ENCODE measurements at places on chromosomes 11 and 22. TPM values are rescaled to one million over a fixed set of nuclear protein-coding genes. Genes with fewer than 3 reads are reported as not detected.

DNA sequence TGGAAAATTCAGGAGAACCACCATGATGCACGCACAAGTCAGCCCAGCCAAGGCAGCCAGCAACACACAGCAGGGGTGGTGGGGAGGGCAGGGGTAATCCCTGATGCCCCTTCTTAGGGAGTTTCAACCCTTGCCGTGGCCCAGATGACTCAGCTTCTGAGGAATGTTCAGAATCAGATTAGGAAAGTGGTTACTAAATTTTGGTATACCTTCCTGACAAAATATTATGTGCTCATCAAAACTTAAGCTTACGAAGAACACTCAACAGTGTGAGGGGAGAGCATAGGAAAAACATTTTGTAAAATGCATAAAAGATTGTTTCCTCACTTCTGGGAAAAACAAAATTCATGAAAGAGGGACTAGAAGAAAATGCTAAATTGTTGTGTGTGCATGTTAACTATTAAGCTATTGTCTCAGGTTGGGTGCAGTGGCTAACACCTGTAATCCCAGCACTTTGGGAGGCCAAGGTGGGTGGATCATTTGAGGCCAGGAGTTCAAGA is 32.1 kb downstream of the SERPIND1 start:
- no peak for DNase-seq

GRCh38 chr11:73270016-73270854 is 1.9 kb upstream of the P2RY6 start:
- no peak for DNase-seq

DNA sequence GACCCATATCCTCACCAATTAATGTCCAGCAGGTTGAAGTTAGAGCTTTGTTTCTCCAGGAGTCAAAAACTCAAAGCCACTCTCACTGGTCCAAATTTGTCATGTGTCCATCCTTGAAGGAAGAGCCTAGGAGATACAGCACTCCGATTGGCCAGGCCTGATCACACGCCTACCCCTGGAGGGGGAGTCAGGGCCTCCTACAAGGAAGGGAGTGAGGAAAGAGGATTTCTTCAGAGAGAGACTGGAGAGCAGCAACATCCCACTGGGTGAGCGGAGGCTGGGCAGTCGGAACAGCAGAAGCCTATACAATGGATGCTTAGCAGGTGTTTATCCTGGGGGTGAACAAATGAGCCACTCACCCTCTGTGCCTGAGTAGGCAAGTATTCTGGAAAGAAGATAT is 113.9 kb downstream of the TRIM29 start:
- DNase-seq = no peak

GRCh38 chr11:23620617-23621016 is 760.3 kb upstream of the CCDC179 start:
- no peak for DNase-seq

- no peak for DNase-seq
Measured at GRCh38 chr11:122923302-122923701, 40.7 kb downstream of the JHY start.

DNA sequence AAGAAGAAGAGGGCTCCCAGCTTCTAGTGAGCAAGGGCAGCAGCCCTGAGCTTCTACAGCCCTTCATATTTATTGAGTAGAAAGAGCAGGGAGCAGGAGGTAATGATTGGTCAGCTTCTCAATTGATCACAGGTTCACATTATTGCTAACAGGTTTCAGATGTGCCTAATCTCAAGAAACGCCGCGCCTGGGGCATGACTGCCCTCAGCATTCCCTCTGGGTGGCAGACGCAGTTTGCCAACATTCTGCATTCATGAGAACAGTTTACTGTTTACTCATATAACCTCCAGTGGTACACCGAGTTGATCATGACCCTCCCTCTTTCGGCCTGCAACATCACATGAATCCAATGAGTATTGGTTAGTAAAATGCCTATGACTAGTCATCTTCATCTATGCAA is 4.7 kb upstream of the ZNF74 start:
- no peak for DNase-seq

DNA sequence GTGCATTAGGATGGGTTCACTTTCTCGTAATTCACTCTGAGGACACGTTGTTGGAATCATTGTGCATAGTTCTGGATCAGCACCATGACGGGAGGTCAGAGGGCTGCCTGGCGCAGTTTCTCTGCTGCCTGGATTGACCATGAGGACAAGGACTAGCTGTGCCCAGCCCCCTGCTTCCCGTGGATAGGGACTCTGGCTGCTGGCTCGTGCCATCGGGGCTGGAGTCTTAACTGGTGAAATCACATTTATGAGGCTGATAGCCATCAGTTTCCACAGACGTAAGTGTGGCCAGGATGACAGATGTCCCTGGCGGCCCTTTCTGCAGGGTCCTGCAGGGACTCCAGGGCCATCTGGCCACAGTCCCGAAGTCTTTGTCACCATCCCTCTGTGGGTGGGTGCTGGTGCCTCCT is 24.1 kb upstream of the GRAMD4 start:
- DNase-seq = no peak

GRCh38 chr11:123357990-123358827 is 71.9 kb upstream of the GRAMD1B start:
- no peak for DNase-seq

DNA sequence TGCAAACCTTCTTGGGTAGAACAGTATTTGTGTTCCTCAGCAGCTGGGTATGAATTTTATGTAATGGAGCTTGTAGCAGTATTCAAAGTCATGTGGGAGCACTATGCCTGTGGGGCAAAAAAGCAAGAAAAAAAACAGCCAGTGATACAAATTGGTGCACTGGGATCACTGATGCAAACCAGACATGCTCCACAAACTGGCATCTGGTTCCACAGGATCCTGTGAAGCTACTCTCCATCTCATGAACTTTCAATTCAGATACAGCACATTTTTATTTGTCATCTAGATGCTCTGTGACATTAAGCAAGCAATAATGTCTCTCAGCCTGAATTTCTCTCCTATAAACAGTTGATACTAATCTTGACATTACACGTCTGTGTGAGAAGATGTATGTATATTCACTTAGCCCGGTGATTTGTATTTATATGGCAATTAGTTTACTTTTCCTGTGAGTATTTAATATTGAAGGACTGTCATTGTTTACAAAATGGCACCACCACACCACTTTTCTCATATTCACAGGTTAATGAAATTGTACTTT is 208.5 kb upstream of the GRIA4 start:
- no peak for DNase-seq

DNA sequence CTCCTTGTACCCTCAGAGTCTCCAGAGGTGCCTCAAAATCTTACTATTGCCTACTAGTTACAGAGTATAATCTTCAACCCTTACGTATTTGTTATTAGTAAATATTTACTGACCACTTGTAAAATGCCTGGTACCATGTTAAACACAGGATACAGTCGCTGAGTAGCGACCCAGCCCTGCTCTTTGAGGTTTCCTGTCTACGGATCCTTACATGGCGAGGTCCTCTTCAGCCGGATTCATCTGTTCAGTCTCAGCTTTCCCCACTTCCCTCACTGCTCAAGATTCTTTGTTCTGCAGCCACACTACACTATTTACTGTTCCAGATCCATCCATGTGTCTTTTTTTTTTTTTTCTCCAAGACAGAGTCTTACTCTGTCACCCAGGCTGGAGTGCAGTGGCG is 13.2 kb upstream of the TTC36 start:
- no peak for DNase-seq

GRCh38 chr22:39655004-39655579 is 84.5 kb downstream of the CACNA1I start:
- DNase-seq = no peak

DNA sequence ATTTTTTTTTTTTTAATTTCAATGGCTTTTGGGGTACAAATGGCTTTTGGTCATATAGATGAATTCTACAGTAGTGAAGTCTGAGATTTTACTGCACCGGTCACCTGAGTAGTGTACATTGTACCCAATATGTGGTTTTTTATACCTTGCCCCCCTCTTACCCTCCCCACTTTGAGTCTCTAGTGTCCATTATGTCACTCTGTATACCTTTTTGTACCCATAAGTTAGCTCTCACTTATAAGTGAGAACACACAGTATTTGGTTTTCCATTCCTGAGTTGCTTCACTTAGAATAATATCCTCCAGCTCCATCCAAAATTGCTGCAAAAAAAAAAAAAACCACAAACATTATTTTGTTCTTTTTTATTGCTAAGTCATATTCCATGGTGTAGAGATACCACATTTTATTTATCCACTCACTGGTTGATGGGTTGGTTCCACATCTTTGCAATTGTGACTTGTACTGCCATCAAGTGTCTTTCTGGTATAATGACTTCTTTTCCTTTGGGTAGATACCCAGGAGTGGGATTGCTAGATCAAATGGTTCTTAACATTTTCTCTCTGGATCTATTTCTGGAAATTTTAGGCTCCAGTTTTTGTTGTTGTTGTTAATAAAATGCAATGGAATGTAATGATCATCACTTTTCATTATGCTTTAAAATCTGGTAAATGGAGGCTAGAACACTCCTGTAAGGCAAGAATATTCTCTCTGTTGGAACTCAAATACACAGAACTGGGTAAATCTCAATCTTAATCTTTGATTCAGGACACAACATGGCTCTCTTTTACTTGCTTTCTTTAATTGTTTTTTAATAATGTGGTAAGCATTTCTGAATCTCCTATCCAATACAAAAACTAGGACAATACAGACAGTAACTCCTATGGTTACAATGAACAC is 10.3 kb downstream of the NEAT1 start:
- no peak for DNase-seq

ASCL2 gene
- total RNA-seq = not detected

SLCO2B1 gene
- 7.6 TPM for total RNA-seq

All from HepG2 (cell line).